T-helper 2 cell treated with Interferon-gamma antibody and Interleukin-4, amounts not matched to agents 100 ng/mL and 5 ng/mL, for 36 hours (primary cell): ENCODE measurements at places on chromosomes 3 and 15. TPM values are rescaled to one million over a fixed set of nuclear protein-coding genes. Genes with fewer than 3 reads are reported as not detected.

Gene HHATL
- not detected in 2 replicates for total RNA-seq

Gene PLA1A
- not detected in 2 replicates for total RNA-seq

Gene STRIT1
- total RNA-seq = not detected in 2 replicates

Gene H1-8
- not detected in 2 replicates for total RNA-seq
